Right kidney (tissue), 9 donors: ENCODE measurements at places on chromosomes 6 and 20.

DNA sequence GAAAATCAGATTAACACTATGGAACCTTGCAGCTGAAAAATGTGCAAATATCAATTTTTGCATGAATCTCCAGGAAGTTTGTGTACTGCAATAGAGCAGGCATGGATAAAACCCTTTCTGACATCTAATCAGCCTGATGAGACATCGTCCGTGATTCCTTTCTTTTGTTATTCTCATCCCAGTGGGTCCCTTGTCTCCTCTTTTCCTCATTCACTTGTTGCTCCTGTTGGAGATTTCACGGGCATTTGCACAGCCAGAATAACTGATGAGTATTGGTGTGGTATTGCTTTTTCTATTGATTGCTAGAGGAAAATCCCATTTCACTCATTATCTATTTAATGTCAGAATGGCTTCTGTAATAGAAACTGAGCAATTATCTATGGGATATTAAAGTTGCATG is 39.9 kb downstream of the SCGN start:
- no peak for DNase-seq

GRCh38 chr20:35583636-35584560 is 31.7 kb upstream of the SPAG4 start:
- DNase-seq = no peak

GRCh38 chr6:35664945-35665344 is 23.8 kb downstream of the FKBP5 start:
- no peak for DNase-seq

- peak; percentile 38 for DNase-seq
Observed at GRCh38 chr6:22036699-22037098, 260.1 kb downstream of the PRL start.

DNA sequence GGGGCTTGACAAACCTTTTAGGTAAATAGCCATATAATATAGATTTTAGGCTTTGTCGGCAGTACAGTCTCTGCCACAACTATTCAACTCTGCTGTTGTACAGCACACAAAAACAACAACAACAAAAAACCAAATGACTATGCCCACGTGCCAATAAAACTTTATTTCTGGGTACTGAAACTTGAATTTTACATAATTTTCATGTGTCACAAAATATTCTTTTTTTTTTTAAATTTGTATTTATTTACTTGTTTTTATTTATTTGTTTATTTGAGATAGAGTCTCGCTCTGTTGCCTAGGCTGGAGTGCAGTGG is 34.8 kb upstream of the B4GALT5 start:
- DNase-seq = no peak

DNA sequence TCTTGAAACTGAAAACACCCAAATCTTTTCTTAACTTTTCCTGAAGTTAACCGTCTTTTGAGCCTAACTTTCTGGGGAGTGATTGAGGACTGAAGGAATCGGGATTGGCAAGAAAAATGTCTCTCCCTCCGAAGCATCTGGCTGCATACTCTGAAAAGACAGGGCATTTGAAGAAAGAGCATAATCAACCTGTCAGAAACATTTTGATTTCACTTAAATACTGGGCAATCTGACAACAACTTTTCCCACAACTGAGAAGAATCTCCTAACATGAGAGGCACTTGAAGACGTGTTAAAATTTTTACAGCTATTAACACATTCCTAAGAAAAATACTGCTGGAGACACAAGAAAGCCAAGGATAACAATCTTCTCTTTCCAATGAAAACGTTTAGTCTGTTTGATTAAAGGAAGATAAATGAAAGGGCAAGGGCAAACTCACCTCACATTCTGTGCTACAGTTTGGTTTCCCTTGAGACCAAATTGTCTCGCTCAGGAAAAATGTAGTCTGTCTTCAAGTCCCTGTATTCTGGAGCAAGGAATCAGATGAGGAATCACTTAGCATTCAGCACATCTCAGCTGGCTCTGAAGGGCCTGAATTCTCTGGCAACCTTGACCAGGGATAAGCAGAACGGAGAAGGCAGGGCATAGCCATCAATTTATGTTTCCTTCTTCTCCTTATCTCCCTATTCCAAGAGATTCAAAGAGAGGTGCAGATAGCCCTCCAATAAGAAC is 76.1 kb downstream of the TBX18 start:
- no peak for DNase-seq

GRCh38 chr6:50921968-50922367 is 103.3 kb downstream of the TFAP2B start:
- DNase-seq = no peak

GRCh38 chr20:2032168-2032567 is 38.3 kb upstream of the PDYN start:
- no peak for DNase-seq

DNA sequence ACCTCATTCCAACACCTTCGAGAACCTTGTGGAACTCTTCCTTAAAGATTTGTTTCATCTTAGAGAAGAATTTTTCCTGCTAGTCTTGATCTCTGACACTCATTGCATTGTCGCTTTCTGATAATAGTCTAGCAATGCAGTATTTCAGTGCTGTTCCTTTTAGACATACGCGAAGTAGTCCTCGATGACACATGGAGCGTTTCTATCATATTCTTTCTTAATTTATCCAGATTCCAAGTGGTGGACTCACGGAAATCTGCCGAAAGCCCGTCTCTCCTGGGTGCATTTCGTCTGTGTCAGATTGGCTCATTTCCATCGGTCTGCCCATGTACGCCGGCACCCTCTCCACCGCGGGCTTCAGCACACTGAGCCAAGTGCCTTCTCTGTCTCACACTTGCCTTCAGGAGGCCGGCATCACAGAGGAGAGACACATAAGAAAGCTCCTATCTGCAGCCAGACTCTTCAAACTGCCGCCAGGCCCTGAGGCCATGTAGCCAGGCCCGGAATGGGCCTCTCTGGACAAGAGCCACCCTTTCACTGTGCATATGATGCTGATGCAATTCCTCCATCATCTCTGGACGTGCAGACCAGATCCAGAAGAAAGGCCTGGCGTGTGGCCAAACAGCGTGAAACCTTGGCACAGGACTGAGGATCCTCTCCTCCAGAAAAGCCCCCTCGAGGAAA is 198.6 kb upstream of the UST start:
- DNase-seq = no peak

DNA sequence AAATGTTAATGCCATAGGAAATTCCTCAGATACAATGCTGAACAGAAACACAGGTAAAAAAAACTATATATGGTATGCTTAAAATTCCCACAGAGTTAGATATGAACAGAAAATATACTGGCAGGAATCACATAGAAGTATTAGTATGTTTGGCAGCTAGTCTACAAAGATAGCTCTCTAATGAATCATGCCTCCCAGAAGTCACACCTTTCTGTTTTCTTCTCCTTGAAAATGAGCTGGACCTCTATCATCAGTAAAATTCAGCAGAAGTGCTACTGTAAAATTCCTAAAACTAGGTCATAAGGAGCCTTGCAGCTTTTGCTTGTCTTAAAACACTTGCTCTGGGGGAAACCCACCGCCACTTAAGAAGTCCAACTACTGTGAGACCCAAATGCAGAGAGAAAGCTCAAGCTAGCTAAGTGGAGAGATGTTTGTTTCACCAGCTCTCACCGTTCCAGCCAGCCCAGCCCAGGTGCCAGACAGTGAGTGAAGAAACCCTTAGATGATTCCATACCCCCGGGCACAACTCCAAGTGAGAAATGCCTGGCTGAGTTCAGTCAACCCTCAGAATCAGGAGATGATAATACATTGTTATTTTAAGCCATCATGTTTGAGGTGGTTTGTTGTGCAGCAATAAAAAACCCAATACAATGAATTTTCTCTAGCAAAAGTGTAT is 43.0 kb downstream of the TSPYL4 start:
- DNase-seq = no peak

DNA sequence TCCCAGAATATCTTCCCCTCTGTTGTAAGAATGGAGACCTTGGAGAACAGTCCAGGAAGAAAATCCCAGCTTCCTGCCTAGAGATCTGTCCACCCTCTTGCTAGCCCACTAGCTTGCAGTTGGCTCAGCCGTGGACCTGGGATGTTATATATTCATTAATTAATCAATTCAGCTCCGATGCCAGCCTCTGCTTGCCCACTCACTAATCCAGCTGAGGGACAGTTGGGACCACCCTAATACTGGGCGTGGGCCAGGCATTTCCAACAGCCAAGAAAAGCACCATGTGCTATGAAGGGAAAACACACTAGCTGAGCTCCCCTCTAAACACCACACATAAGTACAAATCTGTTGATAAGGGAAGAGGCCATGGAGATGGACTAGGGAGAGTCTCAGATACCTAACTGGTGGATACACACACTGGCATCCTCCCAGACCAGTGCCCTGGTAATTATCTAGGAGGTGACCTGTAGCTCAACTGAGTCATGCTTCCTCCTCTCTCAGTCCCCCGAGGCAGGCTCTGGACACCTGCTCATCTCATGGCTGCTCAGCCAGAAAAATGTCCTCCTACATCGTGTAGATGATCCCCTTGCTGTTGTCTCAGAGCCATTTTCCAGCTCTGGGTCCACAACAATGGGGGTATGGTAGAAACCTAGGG is 78.9 kb downstream of the ANKRD60 start:
- no peak for DNase-seq

DNA sequence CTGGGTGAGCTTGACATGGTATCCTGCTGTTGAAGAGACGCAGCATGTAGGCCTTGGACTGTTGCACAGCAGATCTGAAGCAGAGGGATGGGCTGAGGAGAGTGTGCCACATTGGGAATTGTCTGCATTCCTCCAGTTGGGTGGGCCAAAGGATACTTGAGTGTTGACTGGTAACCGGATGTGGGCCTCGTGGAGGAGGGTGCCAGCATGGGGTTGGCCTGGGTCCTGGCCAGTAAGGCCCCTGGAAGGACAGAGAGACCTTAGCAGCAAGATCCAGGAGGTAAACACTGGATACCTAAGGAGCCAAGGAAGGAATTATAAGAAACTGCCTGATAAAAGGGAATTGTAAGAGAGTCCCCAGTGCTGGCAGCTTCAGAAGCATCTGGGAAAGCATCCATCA is 76.9 kb downstream of the FIG4 start:
- DNase-seq = no peak

DNA sequence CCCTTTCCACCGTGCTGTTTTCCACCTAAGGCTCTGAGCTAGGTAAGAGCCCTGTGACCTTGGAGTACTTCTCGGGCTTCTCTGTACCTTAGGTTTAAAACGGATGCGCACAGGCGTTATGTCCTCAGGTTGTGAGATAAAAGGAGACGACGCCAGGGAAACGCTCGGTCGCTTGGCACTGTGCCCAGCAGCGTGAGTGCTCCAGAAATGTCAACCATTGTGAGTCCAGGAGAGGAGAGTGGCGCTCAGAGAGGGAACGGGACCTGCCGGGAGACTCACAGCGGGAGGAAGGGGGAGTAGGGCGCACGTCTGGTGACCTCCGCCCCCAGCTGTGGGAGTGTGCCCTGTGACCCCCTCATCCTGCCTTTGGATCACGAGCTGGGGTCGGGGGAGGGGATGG is 33.8 kb upstream of the SCRT2 start:
- peak; percentile 32 for DNase-seq

GRCh38 chr6:35213824-35214756 is at the start of gene SCUBE3:
Gene SCUBE3 (plus strand): TSS chr6:35213956. CDS start chr6:35214419, 463 bp downstream.
- peak; percentile 85 for DNase-seq

DNA sequence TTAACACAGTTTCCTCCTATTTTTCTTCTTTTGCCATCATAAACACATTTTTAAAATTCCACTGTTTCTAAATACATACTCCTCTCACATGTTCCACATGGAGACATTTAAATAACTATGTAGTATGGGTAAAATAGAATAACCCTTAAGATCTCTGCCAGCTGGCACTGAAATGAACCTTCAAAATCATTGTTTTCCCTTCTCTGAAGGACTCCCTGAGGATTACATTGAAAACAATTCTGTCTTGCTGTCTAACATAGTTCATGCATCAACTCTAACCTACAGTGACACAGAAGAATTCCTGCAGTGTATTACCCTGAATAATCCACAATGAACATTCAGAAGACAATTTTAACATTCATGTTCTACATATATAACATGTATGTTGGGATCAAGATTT is 1361.8 kb upstream of the CITED2 start:
- no peak for DNase-seq

- DNase-seq = no peak
Observed at GRCh38 chr6:110548110-110548847, 71.9 kb upstream of the SLC22A16 start.

DNA sequence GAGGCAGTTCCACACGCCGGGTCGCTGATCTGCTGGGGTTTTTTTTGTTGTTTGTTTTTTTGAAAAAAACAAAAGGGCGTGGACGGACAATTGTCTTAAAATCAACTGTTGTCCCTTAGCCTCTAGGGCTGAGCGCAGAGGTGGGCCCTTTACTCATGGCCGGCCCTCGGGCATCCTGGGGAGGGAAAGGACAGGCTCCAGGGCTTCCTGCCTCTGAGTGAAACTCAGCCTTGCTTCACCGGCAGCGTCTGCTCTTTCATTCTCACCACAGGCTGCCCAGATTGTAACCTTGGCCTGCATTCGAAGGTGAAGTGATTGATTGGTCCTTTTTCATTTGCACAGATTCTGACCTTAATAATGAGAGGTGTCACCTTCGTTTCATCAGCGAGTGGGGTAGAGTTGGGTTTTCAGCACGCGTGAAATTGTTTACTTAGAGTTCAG is 797 bp downstream of the SMIM13 start:
- DNase-seq = peak; percentile 82

GRCh38 chr6:46850792-46851191 is 57.6 kb downstream of the MEP1A start:
- no peak for DNase-seq

GRCh38 chr20:11162026-11162775 is 488.4 kb upstream of the JAG1 start:
- DNase-seq = no peak

GRCh38 chr20:62134735-62135231 is 8.4 kb downstream of the PSMA7 start:
- DNase-seq = no peak

GRCh38 chr20:32753731-32754130 is 8.5 kb upstream of the DNMT3B start:
- no peak for DNase-seq

DNA sequence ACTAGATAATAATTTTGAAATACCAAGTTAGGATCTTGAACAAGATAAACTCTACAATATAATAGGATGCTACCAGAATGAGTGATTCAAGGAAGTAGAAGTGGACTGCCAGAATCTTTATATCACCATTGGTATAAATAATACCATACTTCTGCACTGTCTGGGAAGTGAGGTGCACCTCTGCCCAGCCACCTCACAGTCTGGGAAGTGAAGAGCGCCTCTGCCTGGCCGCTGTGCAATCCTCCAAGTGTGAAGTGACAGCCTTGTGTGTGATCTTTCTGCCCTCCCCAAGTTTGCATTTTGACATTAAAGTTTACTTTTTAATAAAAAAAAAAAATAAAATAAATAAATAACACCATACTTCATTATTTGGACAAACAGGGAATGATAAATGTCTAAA is 18.8 kb downstream of the LATS1 start:
- no peak for DNase-seq

DNA sequence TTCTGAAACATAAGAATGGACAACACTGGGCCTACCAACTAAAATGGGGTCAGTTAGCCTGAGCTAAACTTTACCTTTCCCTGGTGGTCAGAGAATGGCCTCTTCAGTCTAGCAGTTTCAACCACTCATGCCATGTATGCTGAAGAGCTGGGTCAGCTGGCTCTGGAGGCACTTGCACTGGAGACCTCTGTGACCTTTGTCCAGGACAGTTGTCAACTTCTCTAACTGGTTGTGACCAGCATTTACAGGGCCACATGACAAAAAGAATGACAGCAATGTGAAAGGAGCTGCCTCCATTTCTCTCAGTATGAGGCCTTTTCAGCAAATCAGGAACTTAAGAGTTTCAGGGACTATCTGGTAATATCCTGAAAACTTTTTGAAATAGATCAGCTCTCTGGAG is 59.9 kb upstream of the TMEM30A start:
- no peak for DNase-seq

- DNase-seq = no peak
Observed at GRCh38 chr20:10705801-10706459, 32.1 kb upstream of the JAG1 start.
